ENCODE measurements at places on chromosomes 1 and 21. TPM values are rescaled to one million over a fixed set of nuclear protein-coding genes. Genes with fewer than 3 reads are reported as not detected.

Gene OR2G6
- not detected for total RNA-seq

Gene DUSP10
- 5.7 TPM for total RNA-seq

Gene LPAR3
- total RNA-seq, result not detected

Gene PSMB2
- 54.0 TPM for total RNA-seq

Gene C1orf87
- not detected for total RNA-seq

- H3K4me1 ChIP-seq, result peaks cover 22% of the 10 kb centered on the region
- no peak for DNase-seq
- H3K36me3 ChIP-seq, result no peaks in the 10 kb centered on the region
- H3K27me3 ChIP-seq, result no peaks in the 10 kb centered on the region
- no peak overlapping the region for H3K27ac ChIP-seq
- H3K4me3 ChIP-seq, result no peak overlapping the region
Measured at GRCh38 chr1:225595452-225595851, 57.5 kb downstream of the ENAH start.

DNA sequence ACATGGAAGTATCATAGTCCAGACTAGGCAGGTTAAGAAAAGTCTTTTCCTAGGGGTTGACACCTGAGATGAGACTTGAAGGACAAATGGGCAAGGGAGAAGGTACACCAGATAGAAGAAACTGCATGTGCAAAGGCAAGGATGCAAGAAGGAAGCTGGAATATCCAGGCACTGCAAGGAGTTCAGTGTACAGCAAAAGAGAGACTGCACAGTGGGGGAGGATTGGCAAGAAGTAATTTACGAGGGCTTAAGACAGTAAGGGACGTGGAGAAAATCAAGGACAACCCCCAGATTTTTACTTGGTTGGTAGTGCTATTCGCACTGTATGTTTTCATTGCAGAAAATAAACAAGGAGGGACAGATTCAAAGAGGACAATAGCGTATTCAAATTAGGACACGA, 58.5 kb downstream of the DNM3 start:
- H3K36me3 ChIP-seq, result no peaks in the 10 kb centered on the region
- no peak overlapping the region for H3K4me3 ChIP-seq
- no peaks in the 10 kb centered on the region for H3K27me3 ChIP-seq
- H3K27ac ChIP-seq, result no peak overlapping the region

- no peak overlapping the region for H3K27ac ChIP-seq
- no peak overlapping the region for H3K4me3 ChIP-seq
- no peaks in the 10 kb centered on the region for H3K36me3 ChIP-seq
- H3K4me1 ChIP-seq, result no peaks in the 10 kb centered on the region
- H3K27me3 ChIP-seq, result no peaks in the 10 kb centered on the region
Measured at GRCh38 chr1:239293350-239294110, 92.8 kb upstream of the CHRM3 start.

GRCh38 chr1:197394831-197395608, 127.0 kb downstream of the CRB1 start:
- H3K27me3 ChIP-seq, result no peaks in the 10 kb centered on the region
- H3K4me1 ChIP-seq, result no peaks in the 10 kb centered on the region
- DNase-seq, result no peak
- no peaks in the 10 kb centered on the region for H3K36me3 ChIP-seq
- no peak overlapping the region for H3K4me3 ChIP-seq

DNA sequence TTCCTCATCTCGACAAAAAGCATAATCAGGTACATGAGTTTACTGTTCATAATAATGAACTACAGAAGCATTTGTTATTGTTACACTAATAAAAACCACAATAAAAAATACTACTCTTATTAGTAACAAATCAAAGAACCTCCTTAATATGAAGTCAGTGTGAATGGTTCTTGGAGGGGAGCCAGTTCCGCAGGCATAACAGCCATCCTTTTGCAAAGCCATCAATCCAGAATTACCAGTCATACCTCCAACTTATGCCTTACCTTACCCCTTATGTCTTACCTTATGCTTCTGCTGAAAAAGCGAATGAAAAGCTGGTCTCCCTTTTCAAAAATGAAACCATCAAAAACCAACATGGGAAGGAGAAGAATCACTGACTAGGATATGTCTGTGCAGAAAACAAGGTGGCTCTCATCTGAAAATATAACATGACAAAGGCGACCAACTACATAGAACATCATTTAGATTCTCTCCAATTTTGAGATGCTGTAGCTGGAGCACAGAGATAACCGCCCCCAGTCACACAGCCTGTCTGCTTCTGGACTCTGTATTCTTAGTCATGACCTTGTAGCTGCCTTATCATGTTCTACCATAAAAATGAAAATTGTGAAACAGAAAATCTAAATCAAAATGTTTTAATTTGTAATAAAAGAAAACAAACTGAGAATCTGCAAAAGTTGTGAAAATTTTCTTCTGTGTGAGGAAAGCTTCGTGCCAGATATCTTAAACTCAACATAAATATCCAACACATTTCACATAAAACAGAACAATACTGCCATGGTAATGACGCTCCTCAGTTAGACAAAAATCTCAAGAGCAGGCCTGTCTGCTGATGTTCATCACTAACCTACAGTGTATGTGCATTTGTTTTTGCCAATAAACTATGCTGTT, 438.2 kb downstream of the SMYD3 start:
- no peak for DNase-seq
- no peaks in the 10 kb centered on the region for H3K4me1 ChIP-seq
- H3K4me3 ChIP-seq, result no peak overlapping the region
- H3K27me3 ChIP-seq, result no peaks in the 10 kb centered on the region

GRCh38 chr1:173280899-173281660, 73.9 kb upstream of the TNFSF4 start:
- H3K27ac ChIP-seq, result no peak overlapping the region
- no peaks in the 10 kb centered on the region for H3K27me3 ChIP-seq

DNA sequence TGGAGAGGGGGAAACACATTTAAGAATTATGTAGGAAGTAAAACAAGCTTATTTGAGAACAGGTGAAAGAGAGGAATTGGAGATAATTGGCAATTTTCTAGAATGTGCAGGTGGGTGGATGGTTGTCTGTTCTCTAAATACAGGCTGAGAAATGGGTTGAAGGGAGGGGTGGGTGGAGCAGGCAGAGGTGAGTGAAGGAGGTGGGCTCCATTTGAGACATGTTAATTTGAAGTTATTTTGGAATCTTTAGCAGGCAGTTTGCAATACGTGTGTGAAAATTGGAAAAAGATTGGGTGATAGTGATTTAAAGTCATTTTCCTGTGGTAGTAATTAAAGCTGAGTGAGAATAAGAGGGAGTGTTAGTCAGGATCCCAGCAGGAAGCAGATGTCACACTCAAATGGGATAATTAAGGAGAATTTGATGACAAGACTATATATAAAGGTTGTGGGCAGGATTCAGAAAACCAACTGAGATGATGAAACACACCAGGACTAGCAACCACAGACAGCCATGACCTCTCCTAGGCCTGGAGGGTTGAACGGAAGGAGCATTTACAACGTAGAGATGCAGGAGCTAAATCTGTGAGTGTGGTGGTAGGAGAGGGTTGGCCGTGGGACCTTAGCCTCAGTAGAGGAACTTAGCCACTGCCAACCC, 40.6 kb downstream of the CHRM3 start:
- no peak for DNase-seq
- no peaks in the 10 kb centered on the region for H3K27me3 ChIP-seq
- no peaks in the 10 kb centered on the region for H3K36me3 ChIP-seq
- no peak overlapping the region for H3K4me3 ChIP-seq

GRCh38 chr1:35834218-35834617, 26.4 kb downstream of the AGO4 start:
- no peak for DNase-seq
- no peaks in the 10 kb centered on the region for H3K4me1 ChIP-seq
- H3K4me3 ChIP-seq, result no peak overlapping the region
- H3K27me3 ChIP-seq, result no peaks in the 10 kb centered on the region
- H3K36me3 ChIP-seq, result peaks cover 82% of the 10 kb centered on the region
- no peak overlapping the region for H3K27ac ChIP-seq

GRCh38 chr1:8903410-8903809, 24.9 kb upstream of the ENO1 start:
- peak overlapping the region; percentile 83 for H3K27ac ChIP-seq
- no peaks in the 10 kb centered on the region for H3K27me3 ChIP-seq
- H3K36me3 ChIP-seq, result no peaks in the 10 kb centered on the region
- H3K4me1 ChIP-seq, result peaks cover 9% of the 10 kb centered on the region
- no peak for DNase-seq
- H3K4me3 ChIP-seq, result no peak overlapping the region

DNA sequence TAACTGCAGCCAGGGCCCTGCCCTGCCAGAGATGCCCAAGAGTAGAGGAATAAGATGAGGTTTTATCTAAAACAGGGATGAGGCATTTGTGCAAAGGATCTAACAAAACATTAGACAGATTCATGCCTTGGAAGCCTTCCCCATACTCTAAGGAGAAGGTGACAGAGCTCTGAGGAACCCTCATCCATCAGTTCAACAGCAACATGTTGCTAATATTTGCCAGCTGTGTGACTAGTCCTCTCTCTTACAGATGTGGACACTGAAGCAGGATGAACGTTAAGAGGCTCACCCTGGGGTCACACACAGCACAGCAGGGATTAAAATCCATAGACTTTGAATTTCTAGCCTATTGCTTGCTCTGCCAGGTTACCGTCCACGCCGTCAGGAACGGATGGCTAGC, 99.0 kb downstream of the ZBTB18 start:
- H3K4me3 ChIP-seq, result no peak overlapping the region
- H3K36me3 ChIP-seq, result no peaks in the 10 kb centered on the region
- no peaks in the 10 kb centered on the region for H3K27me3 ChIP-seq
- DNase-seq, result no peak
- no peaks in the 10 kb centered on the region for H3K4me1 ChIP-seq
- no peak overlapping the region for H3K27ac ChIP-seq

DNA sequence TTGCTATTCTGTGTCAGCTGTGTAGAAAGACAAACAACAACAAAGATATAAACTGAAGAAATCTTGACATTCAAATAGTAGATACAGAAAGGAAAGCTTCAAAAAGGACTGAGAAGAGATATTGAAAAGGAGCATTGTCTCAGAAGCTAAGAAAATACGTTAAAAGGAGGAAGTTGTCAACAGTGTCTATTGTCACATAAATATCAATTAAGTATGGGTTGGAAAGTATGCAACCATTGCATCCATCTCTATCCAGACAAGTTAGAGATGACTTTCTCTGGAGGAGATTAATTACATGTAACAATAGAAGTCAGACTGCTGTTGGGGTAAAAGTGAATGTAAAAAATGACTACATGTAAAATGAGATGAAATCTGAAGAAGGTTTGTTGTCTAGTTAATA, 29.7 kb upstream of the BRINP3 start:
- no peaks in the 10 kb centered on the region for H3K27me3 ChIP-seq
- no peaks in the 10 kb centered on the region for H3K36me3 ChIP-seq
- H3K4me3 ChIP-seq, result no peak overlapping the region

DNA sequence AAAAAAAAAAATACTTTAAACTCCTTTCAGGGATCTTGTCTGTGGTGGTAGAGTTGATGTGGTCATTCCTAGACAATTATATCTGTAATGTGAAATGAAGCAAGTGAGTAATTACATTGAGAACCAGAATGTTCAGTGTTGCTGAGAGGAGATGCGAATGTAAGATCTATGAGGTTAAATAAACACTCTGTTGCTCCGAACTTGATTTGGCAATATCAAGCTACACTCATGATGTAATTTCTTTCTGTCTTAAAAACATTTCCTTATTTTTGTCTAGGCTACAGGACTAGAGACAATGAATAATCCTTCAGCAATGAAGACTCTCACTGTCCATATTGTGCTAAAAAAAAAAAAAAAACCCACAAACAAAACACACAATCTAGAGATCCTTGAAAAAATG, 63.1 kb upstream of the IGSF5 start:
- H3K36me3 ChIP-seq, result no peaks in the 10 kb centered on the region
- H3K4me1 ChIP-seq, result no peaks in the 10 kb centered on the region
- H3K27ac ChIP-seq, result no peak overlapping the region
- no peak for DNase-seq

DNA sequence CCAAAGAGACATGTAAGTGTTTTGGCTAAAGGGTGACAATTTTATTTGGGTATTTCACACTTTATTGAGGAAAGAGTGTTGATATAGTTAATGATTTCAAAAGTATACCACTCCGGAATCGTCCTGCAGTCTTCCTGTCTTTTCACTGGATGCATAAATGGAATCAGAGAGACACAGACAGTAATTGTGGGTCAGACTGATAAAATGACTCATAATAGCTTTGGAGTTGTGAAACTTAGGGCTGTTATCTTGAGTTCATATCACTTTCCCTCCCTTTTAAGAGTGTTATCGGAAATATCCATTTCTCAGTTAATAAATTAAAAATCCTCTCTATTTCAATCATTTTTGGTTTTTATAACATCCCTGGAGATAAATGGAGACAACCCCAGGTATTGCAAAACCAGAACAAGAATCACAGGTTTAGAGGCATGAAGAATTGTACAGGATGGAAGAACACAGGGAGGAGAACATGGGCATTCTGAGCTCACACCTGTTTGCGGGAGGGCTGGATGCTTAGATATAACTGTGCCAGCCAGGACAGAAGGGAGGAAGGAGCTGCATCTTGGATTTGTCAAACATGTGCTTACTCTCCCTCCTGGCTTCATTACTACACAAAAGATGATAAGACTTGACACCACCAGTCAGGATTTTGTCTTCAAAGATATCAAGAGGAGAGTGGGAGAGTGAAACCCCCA, 185.4 kb downstream of the LMO4 start:
- no peaks in the 10 kb centered on the region for H3K27me3 ChIP-seq
- H3K36me3 ChIP-seq, result no peaks in the 10 kb centered on the region
- no peak overlapping the region for H3K4me3 ChIP-seq
- DNase-seq, result no peak
- no peaks in the 10 kb centered on the region for H3K4me1 ChIP-seq
- no peak overlapping the region for H3K27ac ChIP-seq

DNA sequence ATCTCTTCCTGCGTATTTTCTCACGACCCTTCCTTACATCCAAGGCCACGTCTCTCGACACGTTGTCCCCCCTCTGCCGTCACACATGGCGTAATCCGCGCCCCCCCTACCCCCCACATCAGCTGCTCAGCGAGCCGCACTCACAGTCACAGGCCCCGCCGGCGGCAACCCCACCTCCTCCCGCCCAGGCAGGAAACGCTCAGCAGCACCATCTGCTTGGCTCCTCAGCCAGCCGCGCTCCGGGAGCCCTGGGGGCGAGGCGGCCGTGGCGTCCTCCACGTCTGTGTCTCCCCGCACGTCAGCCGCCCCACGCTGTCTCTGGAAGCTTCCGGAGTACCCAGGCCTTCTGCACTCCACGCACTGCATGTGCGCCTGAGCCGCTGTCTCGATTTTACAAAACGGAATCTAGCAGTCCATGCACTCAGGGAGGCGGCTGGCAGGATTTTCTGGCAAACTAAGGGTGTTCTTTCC, 64.6 kb downstream of the SIK1 start:
- no peaks in the 10 kb centered on the region for H3K4me1 ChIP-seq
- H3K27ac ChIP-seq, result no peak overlapping the region
- no peaks in the 10 kb centered on the region for H3K36me3 ChIP-seq
- H3K4me3 ChIP-seq, result peak overlapping the region; percentile 18
- DNase-seq, result peak; percentile 39
- H3K27me3 ChIP-seq, result no peaks in the 10 kb centered on the region

All from ascending aorta (tissue), 2 donors.